GM12878 (cell line): ENCODE measurements at places on chromosomes 1 and 21. TPM values are rescaled to one million over a fixed set of nuclear protein-coding genes. Genes with fewer than 3 reads are reported as not detected.

The PGBD2 gene
- polyA plus RNA-seq: 6.3 and 6.9 TPM in 2 replicates

The NPL gene
- polyA plus RNA-seq: 8.5 and 11.2 TPM in 2 replicates

The RXRG gene
- polyA plus RNA-seq: not detected in 2 replicates

The PEF1 gene
- polyA plus RNA-seq: 84.7 and 86.6 TPM in 2 replicates

The IGSF9 gene
- polyA plus RNA-seq: 0.07 TPM in 1 of 2 replicates, not detected in the other

The TMEM200B gene
- 0.25 and 0.34 TPM in 2 replicates for polyA plus RNA-seq

The MPZL1 gene
- polyA plus RNA-seq: 52.2 and 60.9 TPM in 2 replicates

The CCSAP gene
- polyA plus RNA-seq: 0.77 and 2.9 TPM in 2 replicates

The EPHB2 gene
- polyA plus RNA-seq: 0.24 and 0.30 TPM in 2 replicates

The RIMS3 gene
- 0.14 and 0.29 TPM in 2 replicates for polyA plus RNA-seq

The TMOD4 gene
- 0.30 and 0.37 TPM in 2 replicates for polyA plus RNA-seq

The SPTA1 gene
- polyA plus RNA-seq: not detected in 2 replicates

The BMP8B gene
- polyA plus RNA-seq: 0.09 and 0.23 TPM in 2 replicates

The AGT gene
- polyA plus RNA-seq: not detected in 2 replicates

The LCE6A gene
- not detected in 2 replicates for polyA plus RNA-seq

The CCDC18 gene
- 31.6 and 32.7 TPM in 2 replicates for polyA plus RNA-seq

The LENEP gene
- not detected in 2 replicates for polyA plus RNA-seq

The GBP6 gene
- polyA plus RNA-seq: not detected in 2 replicates

The EVA1C gene
- polyA plus RNA-seq: not detected in 2 replicates

The PIK3R3 gene
- polyA plus RNA-seq: 22.5 and 22.7 TPM in 2 replicates

The JTB gene
- 298 and 307 TPM in 2 replicates for polyA plus RNA-seq

The KCNA3 gene
- polyA plus RNA-seq: 1.6 and 1.7 TPM in 2 replicates

The OR2L13 gene
- polyA plus RNA-seq: not detected in 2 replicates

The KRTAP7-1 gene
- polyA plus RNA-seq: not detected in 2 replicates

The SLFNL1 gene
- 0.57 and 0.98 TPM in 2 replicates for polyA plus RNA-seq

The SYCP1 gene
- polyA plus RNA-seq: not detected in 2 replicates

The OLIG2 gene
- polyA plus RNA-seq: not detected in 2 replicates

The AHCYL1 gene
- polyA plus RNA-seq: 49.7 and 52.6 TPM in 2 replicates

The JAM2 gene
- 8.7 and 10.8 TPM in 2 replicates for polyA plus RNA-seq

The MRAP gene
- not detected in 2 replicates for polyA plus RNA-seq

The KIF17 gene
- not detected in 2 replicates for polyA plus RNA-seq

The ASAP3 gene
- 0.28 and 0.33 TPM in 2 replicates for polyA plus RNA-seq

The SLC2A5 gene
- 18.9 and 23.5 TPM in 2 replicates for polyA plus RNA-seq

The DMRTA2 gene
- not detected in 2 replicates for polyA plus RNA-seq

The CFAP107 gene
- not detected in 2 replicates for polyA plus RNA-seq

The RIPPLY3 gene
- polyA plus RNA-seq: not detected in 2 replicates

The SYF2 gene
- 35.8 and 41.3 TPM in 2 replicates for polyA plus RNA-seq

The RCSD1 gene
- 73.6 and 75.7 TPM in 2 replicates for polyA plus RNA-seq

The RGS2 gene
- 0.44 and 0.72 TPM in 2 replicates for polyA plus RNA-seq

The THRAP3 gene
- polyA plus RNA-seq: 147 and 151 TPM in 2 replicates

The ANKRD65 gene
- polyA plus RNA-seq: 1.4 and 2.8 TPM in 2 replicates

The TAGLN2 gene
- polyA plus RNA-seq: 541 and 587 TPM in 2 replicates

The TRAF5 gene
- polyA plus RNA-seq: 16.4 and 16.7 TPM in 2 replicates

The ABCA4 gene
- polyA plus RNA-seq: 0.16 TPM in 2 replicates

The CTSK gene
- 0.37 and 1.1 TPM in 2 replicates for polyA plus RNA-seq

The FCRL4 gene
- polyA plus RNA-seq: 0.06 TPM in 1 of 2 replicates, not detected in the other

The FAM72C gene
- polyA plus RNA-seq: 17.1 and 20.7 TPM in 2 replicates

The THEM5 gene
- 0.16 TPM in 1 of 2 replicates, not detected in the other for polyA plus RNA-seq

The GSTM3 gene
- not detected in 2 replicates for polyA plus RNA-seq

The FRRS1 gene
- polyA plus RNA-seq: 1.1 and 1.2 TPM in 2 replicates

The FMOD gene
- polyA plus RNA-seq: not detected in 2 replicates
